NCI-H1436 (cell line): ENCODE measurements at places on chromosomes 4 and X.

- no peak for DNase-seq
These were observed 32.1 kb upstream of the HTRA3 start for GRCh38 chr4:8237256-8237989.

DNA sequence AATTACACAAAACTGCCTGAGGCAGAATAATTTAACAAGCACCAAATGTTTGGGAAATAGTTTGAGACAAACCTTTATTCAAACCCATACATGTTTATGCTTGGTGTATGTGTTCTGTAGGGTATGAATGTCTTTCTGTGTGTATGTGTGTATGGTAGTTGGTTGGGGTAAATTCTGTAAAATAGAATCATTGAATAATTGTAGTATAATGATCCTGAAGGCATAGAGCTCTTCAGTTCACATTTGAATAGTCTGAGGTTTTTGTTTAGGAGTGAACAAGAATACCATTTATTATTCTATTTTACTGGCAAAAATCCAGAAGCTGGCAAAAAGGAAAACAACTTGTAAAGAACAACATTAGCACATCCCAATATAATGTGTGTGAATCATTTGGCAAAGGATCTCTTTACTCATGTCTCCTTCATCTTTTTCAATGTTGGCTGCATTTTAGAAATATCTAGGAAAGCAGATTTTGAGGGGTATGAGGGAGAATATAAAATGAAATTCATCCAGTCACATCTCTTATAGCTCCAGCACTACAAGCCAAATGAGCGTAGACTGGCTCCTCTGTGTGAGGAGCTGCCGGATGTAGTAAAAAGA is 360.0 kb downstream of the CHIC1 start:
- DNase-seq: no peak

DNA sequence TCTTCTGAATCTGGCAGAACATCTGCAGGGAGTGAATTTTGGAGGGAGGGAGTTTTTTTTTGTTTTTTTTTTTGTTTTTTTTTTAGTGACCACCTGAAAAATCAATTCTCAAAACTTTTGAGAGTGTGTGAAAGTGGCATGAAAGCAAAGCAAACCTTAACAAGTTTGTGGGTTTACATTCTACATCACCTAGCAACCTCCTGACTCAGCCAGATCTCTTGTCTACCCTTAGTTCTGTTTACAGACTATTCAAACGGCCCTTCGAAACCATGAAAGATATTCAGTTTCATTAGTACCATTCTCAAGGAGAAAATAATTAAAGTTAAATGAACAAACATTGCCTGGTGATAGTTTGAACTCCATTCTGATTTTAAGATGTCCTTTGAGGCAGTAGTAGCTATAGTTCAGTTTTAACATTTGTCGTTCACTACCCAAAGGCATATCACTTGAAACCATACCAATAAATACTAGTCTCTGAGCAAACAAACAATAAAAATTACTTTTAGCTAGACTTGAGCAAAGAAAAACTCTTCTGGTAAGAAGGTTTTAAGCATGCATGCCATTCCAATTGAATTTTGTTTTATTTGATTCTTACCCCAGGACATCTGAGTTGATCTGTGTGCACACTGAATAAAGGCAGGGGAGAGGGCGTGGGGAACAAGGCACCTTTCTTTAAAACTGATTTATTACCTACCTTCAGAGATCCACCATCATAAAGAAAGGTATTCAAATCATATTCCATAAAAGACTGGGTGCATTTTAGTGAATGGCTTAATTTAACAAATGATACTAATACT is 137.7 kb downstream of the ARX start:
- no peak for DNase-seq

GRCh38 chr4:140047017-140047640 is 106.9 kb downstream of the MAML3 start:
- DNase-seq: no peak

DNA sequence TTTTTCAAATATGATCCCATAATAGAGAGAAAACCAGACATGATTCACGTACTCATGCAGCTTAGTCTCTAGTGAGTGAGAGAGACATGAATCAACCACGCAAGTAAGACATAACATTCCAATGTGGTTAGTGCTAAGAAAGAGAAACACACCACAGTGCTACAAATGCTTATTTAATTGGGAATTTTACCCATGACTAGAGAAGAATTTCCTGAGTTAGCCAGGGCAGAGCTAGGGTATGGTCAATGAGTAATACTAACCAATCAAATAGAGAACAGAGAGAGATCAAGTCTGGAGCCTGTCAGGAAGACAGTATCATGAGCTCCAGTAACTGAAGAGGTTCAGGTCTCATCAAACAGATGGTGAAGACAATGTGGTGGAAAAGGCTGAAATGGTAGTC is 495.2 kb downstream of the PDGFC start:
- no peak for DNase-seq
